Liver (tissue), 10 donors: ENCODE measurements at places on chromosomes 3 and 15. TPM values are rescaled to one million over a fixed set of nuclear protein-coding genes. Genes with fewer than 3 reads are reported as not detected.
A peak's percentile ranks its signal among the peaks of the same experiment; 100 is the strongest.

The HAPLN3 gene
- 0.51 TPM for total RNA-seq

The VWA5B2 gene
- under 0.01 TPM for total RNA-seq

The PRICKLE2 gene
- total RNA-seq: 5.4 TPM

The CHCHD6 gene
- 2.9 TPM for total RNA-seq

The LYZL4 gene
- not detected for total RNA-seq

The IQCF5 gene
- total RNA-seq: not detected

The NR2E3 gene
- total RNA-seq: not detected

The GOLGA8M gene
- 0.75 TPM for total RNA-seq

The UBE2Q2 gene
- 14.4 TPM for total RNA-seq

The MKRN3 gene
- not detected for total RNA-seq

The SECISBP2L gene
- 14.8 TPM for total RNA-seq

The IDH2 gene
- total RNA-seq: 318 TPM

The FMN1 gene
- total RNA-seq: 0.84 TPM

The SOX14 gene
- not detected for total RNA-seq

DNA sequence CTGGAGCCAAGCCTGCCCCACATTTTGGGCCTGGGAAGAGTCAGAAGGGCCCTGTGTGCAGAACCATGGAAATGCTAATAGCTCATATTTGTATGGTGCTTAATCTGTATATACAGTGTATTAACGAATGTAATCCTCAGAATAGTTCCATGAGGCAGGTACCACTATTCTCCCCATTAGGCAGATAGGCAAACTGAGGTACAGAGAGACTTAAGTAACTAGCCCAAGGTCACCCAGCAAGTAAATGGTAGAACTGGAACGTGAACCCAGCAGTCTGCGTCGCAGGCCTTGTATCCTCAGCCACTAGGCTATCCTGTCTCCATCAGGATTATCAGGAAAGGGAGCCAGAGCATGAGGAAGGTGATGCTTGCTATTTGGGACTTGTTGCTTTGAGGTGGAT lies 28.0 kb upstream of the GLCE start:
- no peak for DNase-seq
- H3K27ac ChIP-seq: peak overlapping the region; percentile 61
- no peaks in the 10 kb centered on the region for H3K36me3 ChIP-seq
- no peak overlapping the region for H3K4me3 ChIP-seq
- no peaks in the 10 kb centered on the region for H3K27me3 ChIP-seq

DNA sequence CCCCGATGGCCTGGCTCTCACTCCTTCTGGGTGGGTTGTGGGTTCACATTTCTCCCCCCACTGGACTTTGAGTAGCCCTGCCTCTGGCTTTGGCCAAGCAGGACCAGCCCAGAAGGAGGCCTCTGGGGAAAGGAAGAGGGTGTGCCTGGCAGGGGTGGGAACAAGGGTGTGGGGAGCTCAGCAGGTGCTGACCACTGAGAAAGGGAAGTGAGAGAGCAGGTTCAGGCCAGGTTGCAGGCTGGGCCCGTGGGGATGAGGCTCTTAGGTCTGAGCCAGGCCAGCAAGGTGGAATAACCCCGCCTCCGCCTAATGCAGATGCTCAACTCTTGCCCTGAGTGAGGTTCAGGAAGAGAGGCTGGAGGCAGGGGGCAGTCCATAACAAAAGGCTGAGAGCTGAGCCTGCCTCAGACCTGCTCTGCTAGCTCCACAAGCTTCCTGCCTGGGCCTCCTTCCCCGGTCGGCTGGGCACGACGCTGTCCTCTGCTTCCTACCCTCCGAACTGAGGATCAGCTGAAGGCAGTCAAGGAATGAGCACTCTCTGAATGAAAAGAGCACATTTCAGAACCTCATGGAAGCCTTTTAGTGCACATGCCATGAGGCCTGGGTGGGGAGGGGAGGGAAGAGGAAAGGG lies 82.7 kb downstream of the TLE3 start:
- no peak overlapping the region for H3K27ac ChIP-seq
- no peaks in the 10 kb centered on the region for H3K36me3 ChIP-seq
- no peaks in the 10 kb centered on the region for H3K27me3 ChIP-seq
- H3K4me3 ChIP-seq: no peak overlapping the region
- no peak for DNase-seq
- no peaks in the 10 kb centered on the region for H3K4me1 ChIP-seq

DNA sequence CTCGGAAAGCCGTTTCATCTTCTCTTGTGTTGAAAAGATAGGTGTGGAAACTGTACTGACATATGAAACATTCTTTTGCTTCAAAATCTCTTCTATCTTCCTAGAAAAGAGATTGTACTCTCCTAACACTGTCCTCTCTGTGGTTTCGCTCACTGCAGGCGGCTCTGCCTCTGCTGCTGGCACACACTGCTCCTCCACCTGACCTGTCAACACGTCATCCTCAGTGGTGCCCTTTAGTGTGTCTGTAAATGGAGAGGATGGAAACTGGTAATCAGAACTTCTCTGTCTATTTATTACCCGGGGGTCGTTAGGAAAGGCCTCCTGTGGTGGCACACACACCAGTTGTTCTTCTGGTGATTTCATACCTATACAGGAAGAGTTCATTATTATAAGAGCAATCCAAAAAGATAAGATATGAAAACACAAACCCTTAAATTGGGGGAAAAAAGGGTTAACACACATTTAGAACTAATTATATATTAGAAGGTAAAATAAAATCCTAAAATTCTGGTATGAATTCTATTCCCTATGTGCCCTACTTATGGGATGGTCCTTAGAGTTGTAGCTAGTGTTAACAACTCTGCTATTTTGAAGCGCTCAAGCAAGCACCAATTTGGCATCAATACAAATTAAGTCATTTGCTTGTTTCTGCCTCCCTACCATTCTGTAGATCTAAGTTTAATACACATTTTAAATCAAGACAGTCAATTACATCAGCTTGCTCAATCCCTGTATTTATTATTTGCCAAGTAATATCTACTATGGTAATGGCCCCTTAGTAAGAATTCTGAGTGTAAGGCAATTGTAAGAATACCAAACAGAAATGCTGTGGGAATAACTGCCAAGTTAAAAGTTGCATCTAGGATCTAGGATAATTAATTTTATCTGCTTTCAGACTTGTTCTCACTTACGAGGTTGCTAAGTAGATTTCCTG lies 49.2 kb downstream of the TASOR start:
- no peak overlapping the region for H3K4me3 ChIP-seq
- H3K4me1 ChIP-seq: no peaks in the 10 kb centered on the region
- H3K36me3 ChIP-seq: peaks cover 18% of the 10 kb centered on the region

DNA sequence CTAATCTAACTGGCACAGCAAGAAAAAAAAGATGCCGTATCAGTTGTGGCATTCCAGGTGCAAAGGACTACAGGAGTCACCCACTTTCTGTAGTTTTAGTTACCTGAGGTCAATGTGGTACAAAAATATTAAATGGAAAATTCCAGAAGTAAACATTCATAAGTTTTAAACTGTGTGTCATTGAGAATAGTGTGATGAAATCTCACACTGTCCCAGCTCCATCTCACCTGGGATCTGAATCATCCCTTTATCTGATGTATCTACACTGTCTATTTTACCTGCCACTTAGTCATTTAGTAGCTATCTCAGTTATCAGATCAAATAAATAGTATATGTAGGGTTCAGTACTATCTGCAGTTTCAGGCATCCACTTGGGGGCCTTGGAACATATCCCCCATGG lies 26.7 kb downstream of the GBE1 start:
- DNase-seq: no peak
- no peak overlapping the region for H3K27ac ChIP-seq
- H3K36me3 ChIP-seq: no peaks in the 10 kb centered on the region
- H3K27me3 ChIP-seq: no peaks in the 10 kb centered on the region
- peaks cover 3% of the 10 kb centered on the region for H3K4me1 ChIP-seq

DNA sequence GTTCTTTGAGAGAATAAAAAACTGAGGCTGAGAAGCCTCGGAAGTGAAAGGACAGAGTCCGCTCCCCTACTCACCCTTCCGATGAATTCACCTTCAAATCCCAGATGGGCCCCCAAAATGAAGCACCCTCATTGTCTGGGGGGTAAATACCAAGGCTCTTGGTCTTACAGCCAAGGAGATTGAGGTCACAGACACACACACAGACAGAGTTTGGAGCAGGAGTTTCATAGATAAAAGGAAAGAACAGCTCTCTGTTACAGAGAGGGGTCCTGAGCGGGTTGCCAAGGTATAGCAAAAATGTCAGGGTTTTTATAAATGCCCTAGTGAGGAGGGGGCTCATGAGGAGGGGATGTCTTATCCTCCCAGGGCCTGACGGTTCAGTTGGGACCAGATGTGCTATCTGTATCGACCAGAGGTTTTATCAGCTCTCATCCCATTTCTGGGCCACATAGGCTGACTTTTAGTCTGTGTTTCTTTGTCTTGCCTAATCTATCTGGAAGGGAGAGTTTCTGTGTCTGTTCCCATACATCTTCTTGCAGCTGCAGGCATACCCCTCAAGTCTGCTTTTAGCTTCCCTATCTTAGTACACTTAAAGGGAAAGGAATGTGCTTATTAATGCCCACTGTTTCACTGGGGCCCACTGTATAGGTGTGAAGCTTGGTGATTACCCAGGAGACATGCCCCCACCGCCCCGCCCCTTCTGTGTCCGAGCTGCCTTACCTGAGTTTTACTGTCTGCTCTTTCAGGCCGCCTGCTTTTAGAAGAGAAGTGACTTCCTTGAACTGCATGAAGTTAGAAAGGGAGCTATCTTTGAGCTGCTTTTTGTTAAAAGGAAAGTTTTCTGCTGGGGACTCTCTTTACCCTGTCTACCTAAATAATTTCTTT lies 66.8 kb upstream of the ATP11B start:
- no peak for DNase-seq
- H3K4me1 ChIP-seq: peaks cover 12% of the 10 kb centered on the region
- H3K4me3 ChIP-seq: no peak overlapping the region
- no peaks in the 10 kb centered on the region for H3K36me3 ChIP-seq

GRCh38 chr3:27960133-27960532 lies 238.0 kb upstream of the EOMES start:
- no peaks in the 10 kb centered on the region for H3K36me3 ChIP-seq
- H3K27ac ChIP-seq: no peak overlapping the region
- H3K4me3 ChIP-seq: no peak overlapping the region
- no peaks in the 10 kb centered on the region for H3K4me1 ChIP-seq

GRCh38 chr3:72079369-72079872 lies 294.5 kb upstream of the PROK2 start:
- no peak overlapping the region for H3K4me3 ChIP-seq
- no peaks in the 10 kb centered on the region for H3K36me3 ChIP-seq
- no peaks in the 10 kb centered on the region for H3K27me3 ChIP-seq
- H3K27ac ChIP-seq: no peak overlapping the region

DNA sequence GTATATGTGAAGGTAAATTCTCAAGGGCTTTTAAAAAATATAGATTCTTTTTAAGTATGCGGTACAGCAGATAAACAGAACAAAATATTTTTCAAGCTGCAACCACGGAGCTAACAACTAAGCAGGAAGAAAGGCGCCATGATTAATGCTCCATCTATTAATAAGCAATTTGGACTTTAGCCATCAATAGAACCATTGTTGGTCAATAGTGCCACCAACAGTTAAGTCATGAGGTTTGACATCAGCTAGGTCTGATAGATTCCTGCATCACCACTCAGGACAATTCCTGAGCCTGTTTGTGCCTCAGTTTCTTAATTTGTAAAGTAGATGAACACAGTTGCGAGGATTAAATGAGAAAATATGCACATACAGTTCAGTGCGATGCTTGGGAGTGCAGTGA lies 65.1 kb upstream of the FAM3D start:
- H3K27ac ChIP-seq: no peak overlapping the region
- no peaks in the 10 kb centered on the region for H3K4me1 ChIP-seq
- H3K36me3 ChIP-seq: no peaks in the 10 kb centered on the region
- H3K4me3 ChIP-seq: no peak overlapping the region

GRCh38 chr15:90165659-90166489 lies 35.3 kb upstream of the SEMA4B start:
- peaks cover 9% of the 10 kb centered on the region for H3K4me1 ChIP-seq
- H3K27ac ChIP-seq: peak overlapping the region; percentile 81
- no peak overlapping the region for H3K4me3 ChIP-seq
- H3K36me3 ChIP-seq: no peaks in the 10 kb centered on the region
- no peaks in the 10 kb centered on the region for H3K27me3 ChIP-seq
- DNase-seq: no peak

DNA sequence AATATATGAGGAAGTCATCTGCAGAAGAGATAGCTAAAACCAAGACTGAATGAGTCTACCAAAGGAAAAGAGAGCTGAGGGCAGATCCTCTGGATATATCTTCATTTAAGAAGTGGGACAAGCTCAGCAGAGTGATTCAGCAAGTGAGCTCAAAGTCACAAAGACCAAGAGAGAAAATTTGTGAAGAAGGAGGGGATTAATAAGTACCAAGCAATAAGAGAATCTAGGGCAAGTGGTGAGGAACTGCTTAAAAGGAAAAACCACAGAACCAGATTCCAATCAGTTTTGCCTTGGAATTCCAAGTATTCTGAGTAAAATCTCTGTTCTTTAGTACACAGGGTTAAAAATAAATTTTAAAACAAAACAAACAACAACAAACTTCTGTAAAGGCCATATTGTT lies 3.6 kb downstream of the EHHADH start:
- H3K27me3 ChIP-seq: no peaks in the 10 kb centered on the region
- H3K36me3 ChIP-seq: peaks cover 18% of the 10 kb centered on the region
- no peak for DNase-seq

- no peaks in the 10 kb centered on the region for H3K36me3 ChIP-seq
- no peak overlapping the region for H3K4me3 ChIP-seq
- H3K4me1 ChIP-seq: no peaks in the 10 kb centered on the region
- H3K27me3 ChIP-seq: no peaks in the 10 kb centered on the region
These were observed 79.3 kb downstream of the ATP10A start for GRCh38 chr15:25783607-25784540.

GRCh38 chr15:81161160-81161673 lies 27.1 kb downstream of the CFAP161 start:
- no peak overlapping the region for H3K27ac ChIP-seq
- no peaks in the 10 kb centered on the region for H3K36me3 ChIP-seq
- H3K4me1 ChIP-seq: no peaks in the 10 kb centered on the region

DNA sequence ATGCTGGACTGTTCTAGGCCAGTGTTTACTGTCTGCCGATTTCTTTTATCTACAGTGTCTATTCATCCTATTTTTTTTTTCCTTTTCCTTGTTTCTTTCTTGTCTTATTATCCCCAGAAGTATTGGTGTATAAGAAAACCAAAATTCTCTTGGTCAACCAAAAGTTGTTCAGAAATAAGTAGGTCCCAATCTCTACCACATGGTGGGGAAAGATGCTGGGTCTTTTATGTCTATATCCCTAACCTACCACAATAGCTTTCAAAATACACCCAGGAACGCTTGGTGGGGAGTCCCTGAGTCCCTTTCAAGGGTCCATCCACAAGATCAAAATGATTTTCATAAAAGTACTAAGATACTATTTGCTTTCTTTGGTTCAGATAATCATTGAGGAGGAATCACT lies 225.6 kb downstream of the CLSTN2 start:
- peaks cover 5% of the 10 kb centered on the region for H3K27me3 ChIP-seq
- H3K36me3 ChIP-seq: no peaks in the 10 kb centered on the region
- no peak overlapping the region for H3K27ac ChIP-seq
- no peak overlapping the region for H3K4me3 ChIP-seq

DNA sequence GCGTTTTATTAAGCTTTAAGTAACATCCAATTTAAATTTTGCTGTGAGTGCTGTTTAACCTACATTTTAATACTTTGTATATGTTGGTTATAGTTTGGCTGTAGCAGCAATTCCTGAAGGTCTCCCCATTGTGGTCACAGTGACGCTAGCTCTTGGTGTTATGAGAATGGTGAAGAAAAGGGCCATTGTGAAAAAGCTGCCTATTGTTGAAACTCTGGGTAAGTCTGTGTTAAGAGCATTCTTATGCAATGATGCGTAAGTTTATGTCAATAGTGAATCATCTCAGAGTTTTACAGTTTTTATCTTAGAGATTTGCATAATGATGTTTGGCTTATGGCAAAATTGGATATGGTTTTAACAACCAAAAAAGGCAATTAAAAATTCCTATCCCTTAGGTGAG lies 62.7 kb downstream of the ASTE1 start:
- DNase-seq: no peak
- no peak overlapping the region for H3K4me3 ChIP-seq
- H3K27me3 ChIP-seq: no peaks in the 10 kb centered on the region
- no peak overlapping the region for H3K27ac ChIP-seq
- H3K36me3 ChIP-seq: peaks cover 21% of the 10 kb centered on the region
